NCI-H345 (cell line): ENCODE measurements at places on chromosomes 12 and 14.

GRCh38 chr14:101225157-101226152 lies 321.9 kb upstream of the RTL1 start:
- DNase-seq, result no peak

- no peak for DNase-seq
These were observed 118.2 kb upstream of the TMCC3 start for GRCh38 chr12:94768398-94769046.

DNA sequence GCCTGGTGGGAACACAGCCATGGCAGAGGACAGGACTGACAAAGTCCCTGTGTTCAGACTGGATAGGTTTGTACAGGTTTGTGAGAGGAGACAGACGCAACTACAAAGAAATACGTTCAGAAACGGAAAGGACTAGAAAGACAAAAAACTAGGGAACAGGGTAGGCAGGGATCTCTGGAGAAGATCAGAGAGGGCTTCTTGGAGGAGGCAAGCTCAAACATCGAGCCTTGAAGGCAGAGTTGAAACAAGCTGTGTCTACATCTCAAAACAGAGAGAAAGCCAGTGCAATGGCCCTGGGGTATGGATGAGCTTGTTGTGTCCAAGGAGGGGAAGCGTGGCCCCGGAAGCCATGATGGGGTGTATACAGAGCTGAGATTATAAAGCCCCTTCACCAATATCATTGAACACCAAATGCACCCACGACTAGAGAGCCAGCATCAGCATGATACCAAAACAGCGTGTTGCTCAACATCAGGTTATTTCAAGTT lies 89.6 kb upstream of the NCOR2 start:
- no peak for DNase-seq

- DNase-seq, result no peak
These were observed 24.4 kb downstream of the RCOR1 start for GRCh38 chr14:102616799-102617198.

DNA sequence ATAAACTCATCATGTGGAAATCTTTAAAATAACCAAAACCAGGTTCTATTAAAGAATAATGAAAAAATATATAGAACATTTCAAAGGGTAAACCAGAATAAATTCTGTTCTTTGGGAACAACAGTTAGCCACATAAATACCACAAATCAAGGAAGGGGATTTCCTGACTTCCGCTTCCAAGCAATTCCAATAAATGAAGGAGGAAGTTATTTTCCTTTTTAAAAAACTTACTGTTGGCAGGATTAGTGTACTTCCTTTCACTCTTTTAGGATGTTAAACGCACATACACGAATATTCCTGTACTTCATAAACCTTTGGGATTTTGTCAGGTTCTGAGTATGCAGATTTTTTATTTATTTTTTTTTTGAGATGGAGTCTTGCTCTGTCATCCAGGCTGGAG lies 13.7 kb upstream of the LIMA1 start:
- DNase-seq, result no peak

DNA sequence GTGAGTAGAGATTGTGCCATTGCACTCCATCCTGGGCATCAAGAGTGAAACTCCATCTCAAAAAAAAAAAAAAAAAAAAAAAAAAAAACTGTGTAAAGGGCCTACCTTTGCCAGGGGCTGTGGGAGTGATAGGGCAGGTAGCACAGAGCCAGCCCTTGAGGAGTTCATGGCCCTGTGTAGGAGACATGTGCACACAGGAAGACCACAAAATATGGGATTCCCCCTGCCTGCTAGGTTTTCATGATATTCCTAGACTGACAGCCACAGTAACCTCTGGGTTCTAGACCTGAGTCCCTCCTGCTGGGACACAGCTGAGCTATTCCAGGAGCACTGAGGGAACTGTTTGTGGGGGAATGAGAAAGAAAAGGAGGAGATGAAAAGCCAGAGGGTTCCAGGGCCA lies 8.3 kb upstream of the SPTSSA start:
- DNase-seq, result no peak

DNA sequence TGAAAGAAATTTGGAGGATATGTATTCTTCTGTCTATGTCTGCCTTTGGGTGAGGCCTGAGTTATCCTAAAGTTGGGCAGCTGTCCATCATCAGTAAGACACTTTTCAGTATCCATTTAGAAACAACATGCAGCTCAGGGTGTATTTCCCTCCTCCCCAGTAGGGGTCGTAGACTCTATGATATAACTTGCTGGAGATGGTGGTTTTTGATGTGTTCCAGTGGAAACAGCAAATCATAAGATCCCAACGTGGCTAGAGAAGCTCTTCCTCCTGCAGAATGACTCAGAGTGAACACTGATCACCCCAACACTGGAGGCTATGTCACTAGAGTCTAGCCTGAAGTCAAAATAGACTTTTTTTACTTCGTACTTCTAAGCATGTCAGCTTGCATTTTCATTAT lies 331.6 kb upstream of the STXBP6 start:
- DNase-seq, result no peak

DNA sequence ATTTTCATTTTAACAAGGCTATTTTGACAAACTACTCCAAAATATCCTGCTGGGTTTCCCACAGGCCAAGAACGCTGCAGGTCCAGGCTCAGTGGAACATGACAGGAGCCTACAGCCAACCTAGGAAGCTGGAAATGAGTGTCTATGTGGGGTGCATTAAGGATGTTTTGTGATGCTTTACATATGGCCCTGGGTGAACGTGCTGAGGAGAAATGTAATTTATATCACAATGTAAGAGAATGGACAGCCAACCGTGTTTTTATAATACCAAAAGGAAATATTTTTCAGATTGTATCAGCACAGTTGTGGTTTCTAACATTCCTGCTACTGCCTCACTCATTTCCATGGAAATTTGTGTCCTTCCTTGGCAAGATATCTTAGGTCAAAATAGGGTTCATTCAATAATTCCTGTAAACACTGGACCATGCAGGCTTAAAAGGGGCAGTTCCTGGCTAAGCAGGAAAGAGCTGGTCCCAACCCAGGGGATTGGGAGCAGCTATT lies 51.5 kb downstream of the ST8SIA1 start:
- no peak for DNase-seq

- DNase-seq, result no peak
These were observed 65.4 kb upstream of the RFLNA start for GRCh38 chr12:124229520-124229919.

DNA sequence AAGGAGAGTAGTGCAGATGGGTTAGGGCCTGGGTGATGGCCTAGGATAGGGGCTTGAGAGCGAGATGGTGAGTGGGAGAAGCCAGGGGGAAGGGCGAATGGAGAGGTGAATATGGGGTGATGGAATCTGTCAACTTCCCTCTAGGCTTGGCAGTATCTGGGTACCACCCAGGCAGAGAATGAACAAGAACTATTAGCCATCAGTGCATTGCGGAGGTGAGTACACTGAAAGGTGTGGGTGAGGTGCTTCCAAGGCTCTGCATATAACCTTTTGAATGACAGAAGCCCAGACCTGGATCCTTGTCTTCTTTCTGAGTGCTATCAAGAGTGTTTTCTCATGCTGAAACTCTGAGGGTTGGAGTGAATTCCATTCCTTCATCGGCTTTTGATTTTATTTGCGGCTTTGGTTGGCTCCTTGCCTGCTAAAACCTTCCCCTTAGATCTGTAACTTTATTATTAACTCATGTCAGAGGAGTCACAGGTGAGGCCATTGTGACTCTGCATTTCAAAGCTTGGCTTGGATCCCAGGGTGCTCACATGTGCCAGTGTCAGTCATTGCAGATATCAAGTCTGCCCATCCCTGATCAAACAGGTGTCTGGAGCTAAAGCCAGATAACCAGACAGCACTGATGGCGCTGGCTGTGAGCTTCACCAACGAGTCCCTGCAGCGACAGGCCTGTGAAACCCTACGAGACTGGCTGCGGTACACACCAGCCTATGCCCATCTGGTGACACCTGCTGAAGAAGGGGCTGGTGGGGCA lies 18.6 kb downstream of the PEX5 start:
- DNase-seq, result no peak

DNA sequence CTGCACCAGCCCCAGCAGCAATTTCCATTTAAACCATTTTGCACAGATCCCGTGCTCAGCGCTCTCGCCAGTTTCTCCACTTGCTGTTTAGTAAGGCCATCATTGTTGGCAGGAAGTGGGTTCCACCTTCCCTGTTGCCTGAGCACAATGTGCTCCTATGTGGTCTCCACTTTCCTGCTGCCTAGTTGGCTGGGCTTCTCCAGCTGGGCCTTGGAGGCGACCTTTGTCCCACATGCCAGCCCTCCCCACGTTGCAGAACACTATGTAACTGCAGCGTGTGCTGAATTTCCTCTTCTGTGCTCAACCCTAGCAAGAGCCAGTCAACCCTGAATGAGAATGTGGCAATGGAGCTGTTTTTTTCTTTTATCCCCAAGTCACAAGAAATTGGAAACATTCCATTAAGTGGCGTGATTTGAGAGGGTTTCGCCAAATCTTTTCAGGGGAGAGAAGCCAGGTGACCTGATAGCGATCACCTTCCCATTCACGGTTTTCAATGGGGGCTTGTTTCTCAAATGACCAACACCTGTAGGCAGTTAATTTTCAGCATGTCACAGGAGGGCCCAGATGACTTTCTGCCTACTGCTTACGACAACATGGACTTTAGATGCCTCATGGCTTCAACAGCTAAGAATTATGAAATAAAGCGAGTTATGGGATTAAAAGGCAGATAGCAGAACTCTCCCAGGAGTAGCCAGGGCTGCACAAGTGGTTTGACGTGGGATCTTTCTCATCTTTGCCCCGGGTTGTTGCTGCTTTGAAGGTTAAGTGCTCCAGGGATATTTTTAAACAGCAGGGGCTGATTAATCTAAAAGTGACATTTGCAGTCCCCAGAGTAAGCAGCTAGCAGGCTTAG lies at the start of gene ACACB:
Gene ACACB, plus strand, starts transcription at position 830 of the 853 bp plus-strand sequence. CDS start 22,819 bp downstream, outside the sequence.
- no peak for DNase-seq

GRCh38 chr12:128059621-128060370 lies 207.2 kb upstream of the TMEM132C start:
- no peak for DNase-seq
